ENCODE measurements at places on chromosomes 6 and 20. TPM values are rescaled to one million over a fixed set of nuclear protein-coding genes. Genes with fewer than 3 reads are reported as not detected.

GRCh38 chr6:75331151-75331550 lies 46.6 kb upstream of the TMEM30A start:
- DNase-seq, result no peak

DNA sequence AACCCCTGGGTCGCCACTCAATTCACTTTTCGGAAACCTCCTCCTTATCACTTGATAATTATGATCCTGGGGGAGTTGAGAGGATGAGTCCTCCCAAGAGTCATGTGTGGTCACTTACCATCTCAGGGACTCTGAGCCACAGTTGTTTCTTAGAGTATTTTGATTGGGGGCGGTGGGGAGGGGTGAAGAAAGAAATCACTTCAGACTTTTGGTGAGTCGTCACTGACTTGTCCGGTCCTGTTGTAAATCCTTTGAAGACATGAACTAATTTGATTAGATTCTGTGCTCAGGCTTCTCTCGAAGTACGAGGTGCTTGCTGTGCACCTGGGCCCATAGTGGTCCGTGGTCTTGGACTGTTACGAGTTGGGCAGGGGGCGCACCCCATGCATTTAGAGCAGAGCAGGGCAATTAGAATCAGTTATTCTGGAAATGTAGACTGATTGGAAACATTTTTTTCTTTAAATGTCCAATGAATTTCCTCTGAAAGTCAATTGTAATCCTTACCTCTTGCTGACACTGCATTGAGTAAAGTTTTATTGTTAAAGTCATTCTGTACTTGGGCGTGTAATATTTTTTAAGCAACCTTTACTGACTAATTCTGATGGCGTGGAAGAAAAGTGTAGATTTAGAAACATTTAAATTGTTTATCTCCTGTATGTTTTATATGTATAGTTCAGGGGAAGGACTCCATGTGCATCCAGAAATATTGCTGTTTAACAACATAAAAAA lies 173.4 kb downstream of the SLC16A10 start:
- DNase-seq, result no peak

DNA sequence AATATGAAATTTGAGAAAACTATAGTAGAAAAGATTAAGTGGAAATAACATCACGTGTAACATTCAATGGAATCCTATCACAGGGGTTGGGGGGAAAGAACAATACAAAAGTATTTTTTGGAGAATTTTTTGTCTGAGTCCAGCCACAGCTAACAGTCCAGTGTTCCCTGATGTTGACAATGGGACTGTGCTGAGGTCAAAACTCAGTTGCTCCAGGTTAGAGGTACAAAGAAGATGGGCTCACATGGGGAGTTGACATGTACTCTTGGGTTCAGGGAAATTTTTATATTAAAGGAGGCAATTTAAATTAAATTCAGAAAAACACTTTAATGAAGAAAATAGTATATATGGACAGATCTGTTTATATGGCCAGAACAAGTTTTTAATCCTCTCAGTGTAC lies 995 bp downstream of the MYCT1 start:
- DNase-seq, result no peak

DNA sequence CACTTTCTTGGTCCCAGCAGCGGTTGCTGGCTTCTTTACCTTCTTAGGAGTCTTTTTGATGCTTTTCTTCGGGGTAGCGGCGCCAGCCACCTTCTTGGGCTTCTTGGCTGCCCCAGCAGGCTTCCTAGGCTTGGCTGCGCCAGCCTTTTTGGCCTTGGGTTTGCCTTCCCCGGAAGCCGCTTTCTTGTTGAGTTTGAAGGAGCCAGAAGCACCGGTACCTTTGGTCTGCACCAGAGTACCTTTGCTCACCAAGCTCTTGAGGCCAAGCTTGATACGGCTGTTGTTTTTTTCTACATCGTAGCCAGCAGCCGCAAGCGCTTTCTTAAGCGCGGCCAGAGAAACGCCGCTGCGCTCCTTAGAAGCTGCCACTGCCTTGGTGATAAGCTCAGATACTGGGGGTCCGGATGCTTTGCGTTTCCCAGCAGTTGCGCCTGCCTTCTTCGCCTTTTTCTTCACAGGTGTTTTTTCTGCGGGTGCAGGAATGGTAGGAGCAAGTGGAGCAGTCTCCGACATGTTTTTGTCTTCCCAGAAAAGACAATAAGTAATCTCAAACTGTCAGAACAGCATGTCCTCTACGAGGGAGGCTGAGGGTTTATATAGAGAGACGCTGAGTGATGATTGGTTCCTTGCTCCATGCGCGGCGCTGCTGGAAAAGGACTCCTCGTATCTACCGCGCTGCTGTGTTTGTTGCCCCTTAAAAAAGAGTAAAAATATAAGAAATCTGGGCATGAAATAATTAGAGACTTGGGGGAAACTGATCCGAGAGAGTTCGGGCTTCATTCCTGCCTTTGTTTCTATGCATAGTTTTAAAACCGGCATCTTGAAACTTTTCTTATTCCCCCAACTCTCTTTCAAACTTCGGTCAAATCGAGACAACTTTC lies 130.3 kb upstream of the BTN3A2 start:
- DNase-seq, result peak; percentile 53

DNA sequence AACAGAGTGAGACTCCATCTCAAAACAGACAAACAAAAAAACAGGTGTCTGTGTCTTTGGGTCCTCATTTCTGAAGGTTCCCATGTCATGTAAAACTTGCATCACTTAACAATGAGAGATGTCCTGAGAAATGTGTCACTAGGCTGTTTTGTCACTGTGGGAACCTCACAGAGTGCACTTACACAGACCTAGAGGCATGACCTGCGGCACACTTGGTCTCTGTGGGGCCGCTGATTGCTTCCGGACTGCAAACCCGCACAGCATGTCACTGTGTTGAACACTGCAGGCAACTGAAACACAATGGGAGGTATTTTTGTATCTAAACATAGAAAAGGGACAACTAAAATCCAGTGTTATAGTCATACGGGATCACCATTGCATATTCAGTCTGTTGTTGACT lies 42.3 kb upstream of the TMEM181 start:
- no peak for DNase-seq

DNA sequence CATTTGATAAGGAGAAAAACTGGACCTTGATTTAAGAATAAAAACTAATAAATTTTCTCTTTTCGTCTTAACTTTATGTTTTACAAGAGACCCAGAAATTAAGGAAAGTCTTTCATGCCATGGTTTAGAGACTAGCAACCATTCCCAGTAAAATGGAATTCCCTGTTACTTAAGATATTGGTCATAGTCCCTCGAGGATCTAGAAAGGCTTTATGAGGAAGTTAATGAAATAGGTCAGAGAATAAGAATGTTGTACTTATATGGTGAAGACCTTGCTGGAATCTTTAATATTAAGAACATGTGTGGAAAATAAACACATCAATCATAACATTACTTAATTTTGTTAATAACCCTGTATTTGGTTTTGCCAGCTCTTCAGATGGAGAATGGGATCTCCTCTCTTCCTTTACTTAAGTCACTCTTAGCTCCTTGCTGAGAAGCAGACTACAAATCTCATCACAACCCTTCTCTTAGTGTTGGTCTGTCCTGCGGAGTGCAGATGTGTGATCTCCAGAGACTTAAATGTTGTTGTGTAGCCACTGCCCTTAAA lies 382.9 kb downstream of the QKI start:
- DNase-seq, result no peak

DNA sequence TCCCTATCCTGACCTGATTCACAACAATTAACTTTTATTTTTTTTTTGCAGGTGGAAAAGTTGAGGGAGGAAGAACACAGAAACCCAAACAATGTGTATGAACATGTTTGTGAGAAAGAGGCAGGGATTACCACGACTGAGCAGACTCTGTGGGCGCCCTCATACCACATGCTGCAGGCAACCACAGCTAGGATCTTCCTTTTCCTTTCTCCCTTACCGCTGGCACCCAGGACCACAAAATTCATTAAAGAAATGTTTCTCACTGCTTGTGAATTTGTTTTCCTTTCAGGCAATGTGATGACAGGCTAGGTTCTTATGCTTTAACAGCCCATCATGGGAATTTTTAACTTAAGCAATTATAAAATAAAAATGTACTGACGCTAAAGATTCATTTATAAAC lies 287.1 kb downstream of the GMDS start:
- no peak for DNase-seq

GRCh38 chr6:3443221-3443515 lies 13.7 kb downstream of the SLC22A23 start:
- DNase-seq, result no peak

GRCh38 chr6:129567374-129567773 lies 142.6 kb downstream of the ARHGAP18 start:
- no peak for DNase-seq

DNA sequence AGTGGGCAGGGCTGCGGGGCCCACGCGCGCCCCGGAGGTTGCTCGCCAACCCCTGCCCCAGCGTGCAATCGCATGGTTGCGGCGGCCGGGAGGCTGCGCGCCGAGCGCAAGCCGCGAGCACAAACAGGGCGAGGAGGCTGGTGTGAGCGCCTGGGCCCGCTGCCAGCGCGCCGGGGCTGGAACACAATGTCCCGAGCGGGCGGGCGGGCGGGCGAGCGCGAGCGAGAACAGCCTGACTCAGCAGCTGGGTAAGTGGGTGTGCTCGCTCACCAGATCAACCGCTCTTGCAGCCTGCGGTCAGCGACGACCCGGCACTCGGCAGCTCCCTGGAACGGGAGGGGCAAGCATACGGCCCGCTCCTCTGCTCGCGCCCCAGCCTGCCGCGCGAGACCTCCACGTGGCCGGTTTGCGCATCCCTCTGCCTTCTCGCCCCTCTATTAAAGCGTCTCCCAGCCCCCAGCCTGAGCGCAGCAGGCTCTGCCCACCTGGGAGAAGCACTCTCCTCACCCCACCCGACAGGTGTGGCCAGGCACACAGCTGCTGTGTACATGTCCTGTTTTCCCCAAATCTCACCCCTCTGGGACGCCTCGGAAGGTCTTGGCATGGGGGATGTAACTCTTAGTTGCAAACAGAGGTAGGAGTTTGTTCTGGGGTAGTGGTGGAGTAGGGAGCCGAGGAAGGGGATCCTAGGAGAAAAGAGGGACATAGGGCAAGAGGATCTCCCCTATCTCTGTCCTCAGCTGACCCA lies 8.7 kb upstream of the ARMC12 start:
- peak; percentile 90 for DNase-seq

DNA sequence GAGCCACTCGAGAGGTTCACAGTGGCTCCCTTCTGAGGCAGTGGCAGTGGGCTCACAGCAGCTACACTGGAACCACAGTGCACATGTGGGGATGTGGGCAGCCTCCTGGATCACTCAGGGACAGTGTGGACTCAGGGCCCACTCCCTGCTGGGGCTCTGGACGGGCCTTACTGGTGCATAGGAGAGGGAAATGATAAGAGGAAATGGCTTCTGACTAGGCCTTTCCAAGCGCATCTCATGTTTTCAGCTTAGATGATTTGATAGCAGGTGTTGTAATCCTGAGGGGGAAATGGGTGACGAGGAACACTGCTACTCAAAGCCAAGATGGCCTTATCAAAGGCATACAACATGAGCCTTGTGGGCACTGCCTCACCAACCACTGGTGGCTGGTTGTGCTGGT lies 44.0 kb downstream of the PANK2 start:
- DNase-seq, result no peak

DNA sequence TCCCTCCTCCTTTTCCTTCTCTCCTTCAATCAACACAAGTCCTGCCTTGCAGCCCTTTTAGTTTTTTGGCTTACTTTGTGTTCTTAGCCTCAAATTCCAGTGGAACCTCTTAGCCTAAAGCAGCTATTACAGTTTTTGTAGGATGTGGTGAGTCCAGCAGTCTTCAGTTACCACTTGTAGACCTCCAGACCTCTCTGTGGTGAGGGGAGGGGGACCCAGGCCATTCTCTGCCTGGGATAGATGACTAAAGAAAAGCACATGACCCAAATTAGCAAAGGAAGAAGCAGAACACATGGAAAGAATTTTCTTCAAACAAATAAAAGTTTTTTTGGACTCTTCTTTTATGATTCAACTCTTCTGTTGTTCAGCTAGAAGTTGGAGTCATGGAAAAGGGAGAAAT lies 246.5 kb downstream of the HAO1 start:
- DNase-seq, result no peak

DNA sequence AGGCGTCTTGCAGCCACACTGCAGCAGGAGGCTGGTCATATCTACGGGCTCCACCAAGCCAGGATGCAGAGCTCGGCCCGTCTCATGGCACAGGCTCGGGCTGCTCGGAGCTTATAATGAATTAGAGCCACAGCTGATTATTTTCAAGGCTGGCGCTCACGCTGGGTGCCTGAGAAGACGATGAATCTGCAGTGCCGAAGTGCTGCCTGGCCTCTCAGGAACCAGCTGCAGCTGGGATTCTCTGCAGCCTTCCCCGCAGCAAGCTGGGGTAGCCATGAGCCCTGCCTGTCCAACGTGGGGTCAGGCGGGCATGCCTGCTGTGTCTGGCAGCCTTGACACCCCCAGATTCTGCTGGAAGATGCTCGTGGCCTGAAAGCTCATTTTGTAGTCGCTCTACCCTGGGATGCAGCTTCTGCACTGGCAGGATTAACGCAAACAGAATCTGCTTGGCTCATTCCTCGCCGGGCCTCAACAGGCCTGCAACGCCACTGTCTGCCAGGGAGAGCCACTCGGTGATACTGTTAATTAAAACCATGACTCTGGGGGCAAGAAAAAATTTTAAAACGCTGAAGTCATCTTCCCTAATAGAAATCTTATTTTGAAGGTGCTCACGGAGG lies 104.3 kb downstream of the CDH26 start:
- no peak for DNase-seq

DNA sequence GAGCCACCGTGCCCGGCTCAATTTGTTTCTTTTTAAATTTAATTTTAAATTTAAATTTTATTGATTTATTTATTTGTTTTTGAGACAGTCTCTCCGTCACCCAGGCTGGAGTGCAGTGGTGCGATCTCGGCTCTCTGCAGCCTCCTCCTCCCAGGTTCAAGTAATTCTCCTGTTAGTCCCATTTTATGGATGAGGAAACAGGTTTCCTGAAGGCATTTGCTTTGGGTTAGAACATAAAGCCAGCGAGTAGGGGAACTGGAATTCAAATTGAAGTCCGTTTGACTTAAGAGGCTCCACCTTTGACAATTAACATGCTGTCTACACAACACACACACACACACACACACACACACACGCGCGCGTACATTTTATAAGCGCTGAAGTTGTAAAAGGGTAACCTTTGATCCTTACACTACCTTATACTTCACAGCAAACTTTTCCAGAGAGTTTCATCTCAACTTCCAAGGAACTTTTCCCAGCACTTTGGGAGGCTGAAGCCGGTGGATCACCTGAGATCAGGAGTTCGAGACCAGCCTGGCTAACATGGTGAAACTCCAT lies 232.0 kb downstream of the BCAS1 start:
- no peak for DNase-seq

DNA sequence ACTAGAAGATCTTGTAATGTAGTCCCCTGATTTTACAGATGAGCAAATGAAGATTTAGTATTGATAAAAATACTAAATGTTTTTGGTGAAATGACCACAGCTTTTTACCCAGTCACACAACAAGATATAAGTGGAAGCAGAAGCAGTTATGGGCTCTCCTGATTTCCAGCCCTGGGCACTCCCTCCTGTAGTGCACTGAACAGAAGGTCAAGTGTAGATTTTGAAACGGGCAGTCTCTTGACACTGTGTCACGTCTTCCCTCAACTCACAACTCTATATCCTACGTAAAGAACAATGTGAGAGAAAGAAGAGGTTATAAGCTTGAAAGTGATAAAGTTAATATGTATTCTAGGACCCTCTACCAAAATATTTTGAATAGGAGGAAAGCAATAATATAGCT lies 23.3 kb downstream of the TMEM200A start:
- no peak for DNase-seq

- DNase-seq, result no peak
Measured at GRCh38 chr6:31473244-31473643, 24.7 kb upstream of the MICB start.

Gene PROKR2
- total RNA-seq, result not detected

Gene NOTCH4
- total RNA-seq, result 0.86 TPM

Gene OR2B6
- total RNA-seq, result not detected

Gene SLC25A27
- 0.54 TPM for total RNA-seq

Gene MAVS
- 26.1 TPM for total RNA-seq

Gene IL17F
- 0.64 TPM for total RNA-seq

Measured in CD4-positive, CD25-positive, alpha-beta regulatory T cell (primary cell).